ENCODE measurements at places on chromosomes 6 and 20.

DNA sequence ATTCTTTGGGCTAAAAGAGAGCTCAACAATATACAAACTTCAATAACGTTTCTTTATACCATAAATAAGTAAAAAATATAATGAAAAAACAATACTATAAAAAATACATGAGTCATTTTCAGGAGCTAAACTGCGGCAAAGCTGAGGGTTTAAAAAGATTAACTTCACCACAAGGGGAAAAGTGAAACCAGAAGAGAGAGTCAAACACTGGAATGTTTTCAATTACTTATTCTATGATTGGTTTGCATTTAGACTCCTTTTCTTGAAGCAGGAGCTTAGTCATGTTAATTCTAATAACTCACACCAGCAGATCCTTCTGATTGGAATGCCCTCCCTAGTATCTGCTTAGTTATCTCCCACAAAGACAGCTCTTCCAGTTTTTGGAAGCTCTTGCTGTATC, 627.3 kb downstream of the UTRN start:
- no peak for DNase-seq

- DNase-seq = no peak
These were observed 36.4 kb downstream of the HDGFL1 start for GRCh38 chr6:22605736-22606135.

- no peak for DNase-seq
These were observed 102.7 kb upstream of the MLIP start for GRCh38 chr6:54008589-54008988.

DNA sequence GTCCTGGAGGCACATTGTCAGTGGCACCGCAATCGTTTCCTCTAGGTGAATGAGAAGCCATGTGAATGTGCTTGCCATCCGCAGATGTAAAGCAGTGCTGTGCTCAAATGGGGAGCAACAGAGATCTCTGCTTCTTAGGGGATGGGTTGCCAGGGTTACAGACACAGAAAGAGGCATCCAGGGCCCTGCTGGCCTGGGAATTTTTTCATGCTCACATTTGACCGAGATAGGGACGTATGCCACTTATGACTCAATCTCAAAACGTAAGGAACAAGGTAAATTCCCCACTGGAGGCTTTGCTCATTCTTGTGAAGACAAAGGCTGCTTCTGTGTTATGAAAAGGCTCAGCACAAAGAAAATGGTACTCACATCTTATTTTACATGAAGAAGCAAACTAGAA, 11.0 kb downstream of the C6orf118 start:
- no peak for DNase-seq

GRCh38 chr6:37438930-37439329, 5.9 kb downstream of the CMTR1 start:
- DNase-seq = no peak

DNA sequence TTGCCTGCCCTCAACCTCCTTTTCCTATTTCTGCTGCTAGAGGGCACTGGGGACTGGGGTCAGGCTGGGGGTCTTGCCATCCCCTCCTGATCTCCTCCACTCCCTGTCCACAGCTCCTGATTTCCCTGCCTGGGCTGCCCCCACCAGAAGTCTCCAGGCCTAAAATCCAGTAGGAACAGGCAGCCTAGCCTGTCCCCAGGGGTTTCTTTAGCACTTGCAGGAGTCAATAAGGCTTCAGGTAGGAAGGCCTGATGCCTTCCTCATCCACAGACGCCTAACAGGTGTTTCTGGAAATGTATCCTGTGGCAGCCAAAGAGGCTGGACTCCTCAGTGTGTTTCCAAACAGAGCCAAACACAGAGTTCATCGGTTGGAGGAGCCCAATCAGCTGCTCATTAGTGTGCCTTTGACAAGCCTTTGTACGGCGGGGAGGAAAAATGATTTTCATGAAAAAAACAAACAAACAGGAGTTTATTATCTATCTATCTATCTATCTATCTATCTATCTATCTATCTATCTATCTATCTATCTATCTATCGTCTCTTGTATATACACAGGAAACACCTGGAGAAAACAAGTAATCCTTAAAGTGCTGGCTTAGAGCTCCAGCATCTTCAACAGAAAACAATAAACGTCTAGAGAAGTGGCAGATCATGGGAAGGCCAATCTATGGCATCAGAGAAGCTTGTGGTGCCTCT, 3.7 kb upstream of the RAET1E start:
- no peak for DNase-seq

DNA sequence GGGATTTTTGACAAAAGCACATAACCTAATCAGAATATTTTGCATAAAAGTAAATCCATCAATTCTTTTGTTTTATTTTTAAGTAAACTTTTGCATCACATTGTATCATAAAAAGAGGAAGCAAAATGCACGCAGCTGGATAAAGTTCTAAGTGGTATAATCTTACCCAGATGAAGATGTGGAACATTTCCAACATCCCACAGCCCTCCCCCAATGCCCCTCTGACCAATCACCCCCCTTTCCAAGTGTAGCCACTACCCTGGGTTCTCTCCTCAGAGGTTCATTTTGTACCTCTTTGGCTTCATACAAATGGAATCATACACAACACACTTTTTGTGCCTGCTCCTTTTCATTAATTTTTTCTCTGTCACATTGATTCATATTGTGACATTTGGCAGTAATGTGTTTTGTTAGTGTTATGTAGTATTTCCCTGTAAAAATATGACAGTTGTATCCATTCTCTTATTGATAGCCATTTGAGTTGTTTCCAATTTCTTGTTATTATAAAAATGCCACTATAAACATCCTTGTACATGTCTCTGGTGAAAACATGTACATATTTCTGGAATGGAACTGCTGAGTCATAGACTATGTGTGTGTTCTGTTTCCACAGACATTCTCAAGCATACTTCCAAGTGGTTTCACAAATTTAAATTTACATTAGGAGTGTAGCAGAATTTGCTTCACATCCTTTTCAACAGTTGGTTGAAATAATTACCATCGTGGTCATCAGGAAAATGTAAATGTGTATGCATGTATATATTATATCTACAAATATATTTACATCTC, 92.9 kb upstream of the SYNDIG1 start:
- DNase-seq = no peak

- DNase-seq = no peak
These were observed 266.0 kb upstream of the BTBD3 start for GRCh38 chr20:11651647-11652046.

DNA sequence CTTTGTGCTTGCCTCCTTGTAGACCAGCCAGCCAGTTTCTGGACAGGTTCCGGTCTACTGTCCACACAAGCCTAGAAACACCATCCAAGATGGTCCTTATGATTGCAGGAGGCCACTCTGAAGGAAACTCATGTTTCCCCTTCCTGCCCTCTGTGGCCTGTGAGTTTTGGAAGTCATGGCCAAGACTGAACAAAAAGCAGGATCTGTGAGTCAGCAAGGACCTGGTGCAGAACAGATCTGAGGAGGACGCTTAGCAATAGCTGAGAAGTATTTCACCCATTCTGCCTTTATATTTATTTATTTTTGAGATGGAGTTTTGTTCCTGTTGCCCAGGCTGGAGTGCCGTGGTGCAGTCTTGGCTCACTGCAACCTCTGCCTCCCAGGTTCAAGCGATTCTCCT, 134.6 kb upstream of the EEF1E1 start:
- no peak for DNase-seq
